ENCODE measurements at places on chromosomes 2 and 18.

- no peak for DNase-seq
Measured at GRCh38 chr18:78168526-78168925, 811.1 kb upstream of the SALL3 start.

DNA sequence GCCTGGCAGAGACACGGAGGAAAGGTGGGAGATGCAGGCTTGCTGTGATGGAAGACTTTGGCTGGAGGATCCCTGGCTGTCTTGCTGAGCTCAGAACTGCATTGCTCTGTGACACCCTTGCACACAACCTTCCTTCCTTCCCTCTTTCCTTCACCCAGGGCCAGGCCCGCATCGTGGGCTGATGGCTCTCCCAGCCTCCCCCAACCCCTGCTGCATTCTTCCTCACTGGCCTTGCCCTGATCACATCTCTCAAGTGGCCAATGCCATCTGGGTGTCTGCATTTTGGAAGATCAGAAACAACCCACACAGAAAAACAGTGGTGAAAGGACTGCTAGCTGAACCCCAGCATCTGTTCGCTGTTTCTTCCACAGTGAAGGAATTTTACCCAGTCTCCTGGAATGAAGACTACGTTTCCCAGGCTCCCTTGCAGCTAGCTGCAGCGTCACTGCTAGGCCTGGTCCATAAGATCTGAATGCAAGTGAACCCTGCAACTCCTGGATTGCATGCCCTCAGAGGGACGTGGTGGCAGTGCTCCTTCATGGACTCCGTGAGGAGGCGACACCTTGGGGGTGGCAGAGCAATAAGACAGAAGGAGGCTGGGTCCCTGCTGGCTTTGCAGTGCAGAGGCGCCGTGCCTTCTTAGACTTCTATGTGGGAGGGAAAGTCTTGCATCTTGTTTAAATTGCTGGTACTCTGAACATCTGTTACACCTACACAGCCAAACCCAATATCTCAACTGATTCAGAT is 78.9 kb upstream of the YWHAQ start:
- DNase-seq: no peak

GRCh38 chr18:72768681-72769229 is 99.0 kb downstream of the NETO1 start:
- DNase-seq: no peak

DNA sequence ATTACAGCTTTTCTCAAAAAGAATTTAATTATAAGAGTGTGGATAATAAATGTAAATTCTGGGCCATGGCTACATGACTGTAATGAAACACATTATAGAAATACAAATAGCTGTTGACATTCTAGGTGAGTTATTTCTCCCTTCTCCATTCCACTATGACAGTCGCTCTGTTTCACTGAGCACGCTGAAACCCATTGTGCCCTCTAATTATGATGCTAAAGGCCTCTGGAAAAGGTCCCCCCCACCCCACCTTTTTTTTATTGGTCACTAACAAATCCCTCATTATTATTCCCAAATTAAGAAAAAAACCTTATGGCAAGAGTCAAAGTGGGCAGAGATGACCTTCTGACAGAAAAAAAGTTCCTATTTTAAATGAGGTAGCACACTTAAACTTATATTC is 285.0 kb upstream of the SIX3 start:
- DNase-seq: no peak

GRCh38 chr2:16709769-16710168 is 44.1 kb upstream of the CYRIA start:
- DNase-seq: no peak

DNA sequence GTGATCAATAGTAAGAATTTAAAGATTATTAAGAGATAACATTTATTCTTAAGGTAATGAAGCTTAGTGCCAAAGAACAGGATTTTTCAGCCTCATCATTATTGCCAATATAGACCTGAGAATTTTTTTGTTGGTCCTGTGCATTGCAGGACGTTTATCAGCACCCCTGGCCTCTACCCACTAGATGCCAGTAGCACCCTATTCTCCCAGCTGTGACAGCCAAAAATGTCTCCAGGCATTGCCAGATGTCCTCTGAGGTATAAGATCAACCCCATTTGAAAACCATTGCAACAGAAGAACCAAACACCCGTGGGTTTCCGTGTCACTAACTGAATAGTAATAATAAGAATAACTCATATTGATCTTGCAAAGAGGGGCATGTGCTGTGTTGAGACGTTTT is 700.0 kb upstream of the SOX11 start:
- no peak for DNase-seq

- no peak for DNase-seq
Measured at GRCh38 chr18:715626-716025, 3.2 kb upstream of the ENOSF1 start.

DNA sequence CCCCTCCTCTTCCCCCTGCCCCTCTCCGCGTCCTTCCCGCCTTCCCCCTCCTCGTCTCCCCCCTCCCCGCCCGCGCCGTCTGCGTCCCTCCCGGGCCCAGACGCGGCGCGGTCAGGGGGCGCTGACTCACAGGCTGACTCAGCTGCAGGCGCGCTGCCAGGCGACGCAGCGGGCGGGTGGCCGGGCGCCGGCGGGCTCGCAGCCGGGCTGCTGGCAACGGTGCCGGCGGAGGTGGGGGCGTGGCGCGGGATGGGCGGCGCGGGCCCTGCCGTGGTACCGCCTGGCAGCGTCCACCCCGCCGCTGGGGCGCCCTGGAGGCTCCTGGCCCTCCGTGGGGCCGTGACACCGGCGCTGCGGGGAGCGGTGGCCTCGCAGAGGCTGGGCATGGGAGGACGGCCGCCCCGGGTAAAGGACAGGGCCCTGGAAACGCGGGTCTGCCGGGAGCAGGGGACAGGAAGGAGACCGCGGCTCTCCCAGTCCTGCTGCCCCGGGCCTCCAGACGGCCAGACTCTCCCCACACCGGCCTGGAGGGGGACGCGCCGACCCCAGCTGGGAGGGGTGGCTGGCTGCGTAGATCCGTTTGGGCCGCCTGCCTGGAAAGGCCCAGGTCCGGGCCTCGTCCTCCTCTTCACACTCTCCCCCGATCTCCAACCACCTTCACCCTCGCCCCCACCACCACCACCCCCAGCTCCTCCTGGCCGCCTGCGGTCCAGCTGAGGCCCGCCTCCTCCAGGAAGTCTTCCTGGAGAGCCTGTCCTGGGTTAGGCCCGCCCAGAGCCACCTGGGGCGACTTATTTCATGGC is 10.0 kb upstream of the PROC start:
- peak; percentile 94 for DNase-seq

GRCh38 chr2:218188528-218188927 is 21.8 kb upstream of the CXCR1 start:
- DNase-seq: no peak

- DNase-seq: peak; percentile 79
Measured at GRCh38 chr2:17538844-17539554, 1.5 kb upstream of the VSNL1 start.

- no peak for DNase-seq
Measured at GRCh38 chr2:152240559-152241231, 65.1 kb upstream of the STAM2 start.

DNA sequence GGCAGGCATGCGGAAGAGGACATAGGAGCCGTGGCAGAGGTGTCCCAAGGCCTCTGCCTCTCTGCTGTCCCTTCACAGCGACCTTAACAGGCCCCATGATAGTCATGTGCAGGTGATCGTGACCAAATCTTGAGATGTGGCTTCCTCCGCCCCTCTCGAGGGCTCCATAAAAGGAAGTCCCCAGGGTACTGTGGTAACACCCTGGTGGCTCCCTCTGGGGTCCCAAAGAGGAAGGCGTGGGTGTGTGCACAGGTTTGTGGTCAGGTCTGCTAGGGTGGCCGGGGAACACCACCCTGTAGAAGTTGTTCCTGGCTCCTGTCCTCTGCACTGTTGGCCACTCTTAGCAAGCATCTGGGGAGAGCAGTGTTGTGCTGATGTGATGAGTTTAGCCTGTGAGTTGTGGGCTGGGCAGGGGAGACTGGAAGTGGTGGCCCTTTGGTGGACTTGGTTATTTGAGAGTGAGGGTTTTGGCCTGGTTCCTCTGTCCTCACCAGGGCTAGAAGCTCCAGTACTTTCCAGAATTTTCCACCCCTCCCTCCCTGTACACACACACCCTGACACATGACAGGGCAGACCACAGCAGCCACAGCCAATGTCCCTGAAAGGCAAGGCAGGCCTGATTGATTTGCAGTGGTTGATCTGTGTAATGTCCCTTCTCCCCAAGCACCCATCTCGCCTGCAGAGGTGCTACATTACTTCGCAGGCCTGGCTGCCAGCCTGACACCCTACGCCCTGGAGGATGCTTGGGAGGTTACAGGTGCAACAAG is 68.9 kb upstream of the BOD1L2 start:
- DNase-seq: no peak

- DNase-seq: no peak
Measured at GRCh38 chr2:144780983-144781382, 261.1 kb upstream of the ZEB2 start.

DNA sequence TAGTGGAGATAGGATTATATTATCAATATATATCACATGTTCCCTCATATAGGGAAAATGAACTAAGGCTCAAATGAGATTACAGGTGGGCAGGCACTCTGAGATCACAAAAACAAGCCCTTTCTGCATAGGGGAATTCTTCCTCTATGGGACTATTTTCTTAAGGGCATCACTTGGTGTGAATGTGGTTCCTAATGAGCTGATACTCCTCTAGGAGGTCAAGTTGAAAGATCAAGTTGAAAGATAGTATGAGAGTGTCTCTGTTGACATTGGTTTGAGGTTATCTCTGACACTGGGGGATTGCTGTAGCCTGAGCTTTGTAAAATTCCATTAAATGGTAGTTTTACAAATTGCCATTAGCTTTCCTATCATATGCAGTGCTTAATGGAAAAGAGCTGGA is 270.4 kb downstream of the PRKCE start:
- no peak for DNase-seq

DNA sequence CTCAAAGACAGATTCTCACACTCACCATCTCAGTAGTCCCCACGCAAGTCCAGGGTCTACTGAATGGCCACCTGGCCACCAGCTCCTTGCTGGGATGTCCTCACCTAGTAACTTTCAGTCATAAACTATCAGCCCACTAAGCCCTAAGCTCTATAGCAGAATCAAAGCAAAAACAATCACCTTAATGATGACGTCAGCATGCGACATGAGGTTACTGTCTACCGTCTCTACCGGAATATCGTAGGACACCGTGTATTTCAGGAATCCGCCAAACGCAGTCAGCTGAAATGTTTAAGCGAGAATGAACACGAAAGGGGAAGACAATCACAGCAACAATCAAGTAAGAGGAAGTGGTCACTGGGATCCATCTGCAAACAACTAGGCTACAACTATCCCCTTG is 81.8 kb downstream of the LAMA1 start:
- no peak for DNase-seq

DNA sequence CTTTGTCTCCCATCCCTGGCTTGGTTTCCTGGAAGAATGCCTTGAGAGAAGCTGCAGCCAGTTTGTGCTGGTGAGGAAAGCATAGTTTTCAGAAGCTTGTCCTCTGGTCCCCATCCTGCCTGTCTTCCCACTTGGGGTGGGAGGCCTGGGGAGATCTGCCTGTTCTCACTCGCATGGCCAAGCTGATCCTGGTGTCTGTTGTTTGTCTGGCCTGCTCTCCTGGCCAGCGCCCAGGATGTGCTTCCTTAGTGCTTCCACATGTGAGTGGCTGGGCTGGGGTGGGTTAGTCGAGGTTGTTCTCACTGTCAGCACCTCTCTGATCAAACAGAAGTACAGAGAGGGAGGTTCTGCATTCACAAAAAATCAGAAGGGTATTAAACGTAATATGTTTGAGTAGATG is 49.5 kb downstream of the PTPRM start:
- DNase-seq: no peak

- no peak for DNase-seq
Measured at GRCh38 chr2:28452534-28453081, 43.3 kb upstream of the PLB1 start.

- no peak for DNase-seq
Measured at GRCh38 chr18:77140030-77140429, 7.4 kb upstream of the MBP start.

- DNase-seq: no peak
Measured at GRCh38 chr18:23835091-23835490, 145.8 kb downstream of the LAMA3 start.

- no peak for DNase-seq
Measured at GRCh38 chr2:20400787-20401488, 45.9 kb upstream of the RHOB start.

DNA sequence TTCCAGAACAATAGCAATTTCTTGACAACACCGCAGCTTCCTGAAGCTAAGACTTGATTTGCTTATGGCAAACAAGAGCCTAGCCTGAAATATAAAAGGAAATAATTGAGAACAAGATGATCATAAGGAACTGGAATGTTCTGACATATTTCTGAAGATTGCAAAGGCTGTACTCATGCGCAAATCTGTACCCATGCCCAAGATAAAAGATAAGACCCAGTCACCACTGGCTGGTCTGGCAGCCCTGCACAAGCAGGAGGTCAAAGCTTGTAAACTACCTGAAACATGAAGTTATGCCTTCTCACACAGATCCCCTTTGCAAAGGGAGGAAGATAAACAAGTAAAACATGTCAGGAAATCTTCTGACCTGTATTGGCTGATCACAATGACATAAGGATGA is 160.8 kb upstream of the GYPC start:
- no peak for DNase-seq

- DNase-seq: no peak
Measured at GRCh38 chr2:69544951-69545350, 98.6 kb downstream of the AAK1 start.

DNA sequence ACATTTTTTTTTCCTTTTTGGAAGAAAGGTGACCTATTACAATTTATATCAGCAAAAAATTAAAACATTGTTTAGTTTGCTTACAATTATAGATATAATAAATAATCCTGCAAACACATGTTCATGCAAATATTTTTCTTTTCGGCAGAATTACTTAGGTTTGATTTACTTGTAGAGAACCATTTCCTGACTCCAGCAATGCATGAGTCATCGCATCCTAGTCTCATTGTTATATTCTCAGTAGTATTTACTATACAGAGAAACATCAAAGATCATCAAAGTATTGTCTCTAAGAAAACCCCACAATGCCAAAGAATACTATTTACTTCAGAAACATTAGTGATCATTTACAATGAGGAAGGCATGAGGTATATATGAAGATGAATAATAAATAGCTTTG is 40.4 kb upstream of the MTIF2 start:
- DNase-seq: no peak

GRCh38 chr2:41241325-41242000 is 789.6 kb upstream of the SLC8A1 start:
- DNase-seq: no peak

DNA sequence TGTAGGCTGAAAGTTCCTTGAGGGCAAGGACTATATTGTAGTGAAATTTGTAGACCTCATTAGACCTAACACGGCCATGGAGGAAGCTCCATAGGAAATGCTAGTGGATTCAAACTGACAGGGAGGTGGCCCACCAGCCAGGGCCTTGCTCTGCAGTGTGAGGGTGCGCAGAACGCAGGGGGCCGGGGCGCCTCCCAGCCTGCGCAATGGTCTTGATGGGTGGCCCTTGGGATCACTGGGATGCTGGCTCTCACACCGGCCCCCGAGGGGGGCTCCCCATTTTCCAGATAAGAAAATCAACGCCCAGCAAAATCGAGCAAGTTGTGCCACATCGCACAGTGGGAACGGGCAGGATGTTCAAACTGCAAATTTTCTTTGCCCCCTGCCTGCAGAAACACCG is 655.4 kb downstream of the GALR1 start:
- no peak for DNase-seq

Data from coronary artery (tissue), 2 donors.